ENCODE measurements at places on chromosomes 13 and 19.

DNA sequence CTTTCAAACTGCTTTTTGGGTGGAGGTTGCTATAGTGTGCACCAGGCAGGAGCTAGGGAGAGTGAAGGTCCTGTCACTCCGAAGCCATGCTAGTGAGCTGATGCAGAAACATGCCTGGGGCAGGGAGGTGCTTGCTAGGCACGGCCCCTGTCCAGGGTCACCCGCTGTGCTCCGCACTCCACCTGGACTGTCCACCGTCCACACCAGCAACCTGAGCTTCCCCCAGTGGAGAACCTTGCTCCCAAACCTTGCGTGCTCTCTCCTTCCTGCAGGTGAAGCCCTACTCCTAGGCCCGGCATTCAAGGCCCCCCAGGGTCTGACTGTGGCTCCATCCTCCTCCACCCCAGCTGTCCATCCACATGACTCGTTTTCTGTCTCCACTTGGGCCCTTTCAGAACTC lies 12.3 kb downstream of the SLC15A1 start:
- DNase-seq, result no peak

- DNase-seq, result no peak
Measured at GRCh38 chr19:37303591-37304171, 67.2 kb upstream of the ZNF527 start.

DNA sequence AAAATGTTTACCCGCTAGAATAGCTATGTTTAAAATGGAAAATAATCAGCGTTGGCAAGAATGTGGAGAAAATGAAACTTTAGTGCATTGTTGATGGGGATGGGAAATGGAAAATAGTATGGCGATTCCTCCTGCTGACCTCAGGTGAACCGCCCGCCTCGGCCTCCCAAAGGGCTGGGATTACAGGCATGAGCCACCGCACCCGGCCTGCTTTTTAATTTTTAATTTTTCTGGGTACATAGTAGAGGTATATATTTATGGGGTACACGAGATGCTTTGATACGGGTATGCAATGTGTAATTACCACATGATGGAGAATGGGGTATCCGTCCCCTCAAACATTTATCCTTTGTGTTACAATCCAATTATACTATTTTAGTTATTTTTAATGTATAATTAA lies 7.3 kb upstream of the NLRP8 start:
- no peak for DNase-seq

DNA sequence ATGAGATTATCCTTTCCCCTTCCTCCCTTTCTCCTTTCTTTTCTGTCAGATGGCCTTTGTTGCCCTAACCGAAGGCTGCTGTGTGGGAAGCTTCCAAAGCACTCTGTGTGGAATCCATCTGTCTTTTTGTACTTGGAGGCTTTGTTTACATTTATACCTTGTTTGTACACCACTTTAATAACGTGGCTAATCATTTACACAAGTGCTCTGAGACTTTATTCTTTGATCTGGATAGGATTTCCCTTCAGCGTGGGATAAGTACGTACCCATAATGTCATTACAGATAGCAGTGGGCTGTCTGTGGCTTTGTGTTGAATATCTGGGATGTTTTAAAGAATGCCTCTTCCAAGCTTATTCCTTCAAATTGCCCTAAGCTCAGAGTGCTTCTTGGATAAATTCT lies 684.7 kb upstream of the SLITRK5 start:
- no peak for DNase-seq

DNA sequence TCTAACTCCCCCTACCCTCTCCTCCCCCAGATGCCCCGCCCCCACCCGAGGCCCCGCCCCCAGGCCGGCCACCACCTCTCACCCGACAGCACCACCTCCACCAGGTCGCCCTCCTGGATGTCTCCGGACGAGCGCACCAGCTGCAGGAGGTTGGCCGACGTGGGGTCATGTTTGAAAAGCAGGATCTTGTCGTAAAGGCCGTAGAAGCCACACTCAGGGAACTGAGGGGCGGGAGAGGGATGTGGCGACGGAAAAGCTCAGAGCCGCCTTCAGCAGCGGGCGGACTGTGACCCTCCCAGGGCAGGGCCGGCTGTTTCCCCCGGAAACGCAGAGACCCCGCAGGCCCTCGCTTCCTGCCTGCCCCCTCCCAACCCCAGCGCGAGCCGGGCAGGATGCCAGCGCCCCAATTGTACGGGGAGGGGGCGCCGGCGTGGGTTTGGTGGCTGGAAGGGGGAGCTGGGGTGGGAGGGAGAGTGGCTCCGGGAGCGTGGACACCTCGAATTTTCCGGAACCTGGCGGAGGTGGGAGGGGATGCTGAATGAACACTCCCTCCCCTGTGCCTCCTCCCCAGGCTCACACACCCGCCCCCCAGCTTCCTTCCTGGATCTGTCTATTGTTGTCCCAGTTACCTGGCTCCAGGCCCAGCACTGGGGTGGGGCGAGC lies 3.0 kb downstream of the PRKD2 start:
- DNase-seq, result peak; percentile 58

DNA sequence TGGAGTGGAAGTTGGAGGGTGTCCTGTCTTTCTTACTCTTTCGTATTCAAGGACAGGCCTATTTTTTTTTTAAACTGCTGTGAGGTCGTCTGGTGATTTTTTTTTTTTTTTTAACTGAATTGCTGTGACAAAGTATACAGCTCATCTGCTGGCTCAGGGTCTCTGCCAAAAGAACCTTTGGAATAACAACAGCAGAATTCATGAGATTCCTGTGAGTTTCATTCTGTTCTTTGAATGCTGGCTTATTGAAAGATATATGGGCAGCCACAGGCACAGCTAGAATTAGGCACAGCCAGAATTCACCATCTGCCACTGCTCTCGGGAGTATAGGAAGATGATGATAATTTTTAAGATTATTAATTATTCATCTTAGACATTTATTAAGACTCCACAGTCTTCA lies 21.4 kb upstream of the FRY start:
- no peak for DNase-seq

- no peak for DNase-seq
Measured at GRCh38 chr19:5200844-5201243, 139.8 kb downstream of the PTPRS start.

- peak; percentile 93 for DNase-seq
Measured at GRCh38 chr19:17469481-17470067, 750 bp upstream of the SLC27A1 start.

- DNase-seq, result peak; percentile 82
Measured at GRCh38 chr19:4669723-4670480, at the start of gene MYDGF. Gene MYDGF, minus strand, starts transcription at chr19:4670342. Its CDS starts 8 bp downstream, at chr19:4670334.

- DNase-seq, result no peak
Measured at GRCh38 chr19:50873056-50873455, at the start of gene KLK2. Gene KLK2, plus strand, starts transcription at chr19:50873439. Its CDS starts 35 bp downstream, at chr19:50873474.

- DNase-seq, result no peak
Measured at GRCh38 chr13:50355797-50356196, 340.6 kb downstream of the KCNRG start.

- no peak for DNase-seq
Measured at GRCh38 chr19:46132508-46133100, 8.1 kb upstream of the IGFL3 start.

DNA sequence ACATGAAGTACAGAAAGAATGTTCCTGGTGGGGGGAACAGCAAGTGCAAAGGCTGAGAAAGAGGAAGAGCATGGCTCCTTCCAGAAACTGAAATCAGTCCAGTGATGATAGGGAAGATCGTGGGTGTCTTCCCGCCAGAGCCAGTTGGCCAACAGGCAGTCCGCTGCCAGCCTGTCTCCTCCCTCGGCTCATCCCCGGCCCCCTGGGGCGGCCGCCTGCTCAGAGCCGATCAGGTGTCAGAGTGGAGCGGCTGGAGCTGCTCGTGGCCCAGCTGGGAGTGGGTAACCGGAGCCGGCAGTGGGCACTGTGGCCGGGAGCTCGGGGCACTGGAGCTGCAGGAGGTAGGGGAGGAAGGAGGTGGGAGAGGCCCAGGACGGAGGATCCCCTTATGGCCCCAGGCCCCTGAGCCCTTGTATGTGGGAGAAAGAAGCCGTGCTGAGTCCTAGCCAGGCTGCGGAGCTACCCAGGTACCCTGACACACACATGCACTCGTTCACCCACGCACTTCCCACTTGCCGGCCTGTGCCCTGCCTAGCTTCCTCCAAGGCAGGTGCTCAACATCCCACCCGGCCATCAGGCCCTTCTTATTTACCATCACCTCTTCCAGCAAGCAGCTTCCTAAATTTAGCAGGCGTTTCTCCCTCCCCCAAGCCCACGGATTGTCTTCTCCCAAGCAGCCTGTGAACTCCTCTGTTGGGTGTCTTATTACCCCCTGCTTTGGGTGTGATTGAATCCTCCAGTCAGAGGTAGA lies 1.7 kb downstream of the ANKRD24 start:
- no peak for DNase-seq

GRCh38 chr13:21465710-21466160 lies 6.6 kb upstream of the ZDHHC20 start:
- DNase-seq, result no peak

GRCh38 chr19:14031719-14032480 lies at the start of gene IL27RA:
Gene IL27RA, plus strand, starts transcription at chr19:14031762. Its CDS starts 111 bp downstream, at chr19:14031873.
- peak; percentile 59 for DNase-seq

GRCh38 chr19:1025960-1026782 lies at the start of gene CNN2:
Gene CNN2, plus strand, starts transcription at chr19:1026608. Its CDS starts 54 bp downstream, at chr19:1026662.
- DNase-seq, result peak; percentile 39

- no peak for DNase-seq
Measured at GRCh38 chr13:54705738-54706137, 1677.1 kb downstream of the OLFM4 start.

DNA sequence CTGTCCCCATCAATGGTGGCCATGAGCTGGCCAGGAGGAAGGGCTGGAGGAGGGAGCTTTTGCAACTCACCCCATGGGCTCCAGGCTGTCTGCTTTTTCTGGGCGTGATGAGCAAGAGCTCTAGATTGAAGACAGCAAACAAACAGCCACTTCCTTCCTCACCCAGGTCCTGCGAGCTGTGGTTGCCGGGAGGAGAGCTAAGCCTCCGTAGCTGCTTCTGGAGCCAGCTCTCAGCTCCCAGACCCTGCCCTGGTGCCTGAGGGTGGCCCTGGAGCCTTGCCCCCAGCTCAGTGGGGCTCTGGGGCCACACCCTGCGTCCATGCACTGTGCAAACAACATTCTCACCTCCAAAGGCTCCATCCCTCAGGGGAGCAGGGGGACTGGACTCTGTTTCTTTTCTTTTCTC lies 6.2 kb downstream of the MYO1F start:
- no peak for DNase-seq

- no peak for DNase-seq
Measured at GRCh38 chr13:26468265-26468801, 89.2 kb upstream of the WASF3 start.

- peak; percentile 4 for DNase-seq
Measured at GRCh38 chr19:21202865-21203494, 61.1 kb downstream of the ZNF431 start.

- no peak for DNase-seq
Measured at GRCh38 chr19:24140099-24140498, 53.1 kb downstream of the ZNF254 start.

- DNase-seq, result no peak
Measured at GRCh38 chr13:99399623-99399974, 92.4 kb upstream of the GPR183 start.

DNA sequence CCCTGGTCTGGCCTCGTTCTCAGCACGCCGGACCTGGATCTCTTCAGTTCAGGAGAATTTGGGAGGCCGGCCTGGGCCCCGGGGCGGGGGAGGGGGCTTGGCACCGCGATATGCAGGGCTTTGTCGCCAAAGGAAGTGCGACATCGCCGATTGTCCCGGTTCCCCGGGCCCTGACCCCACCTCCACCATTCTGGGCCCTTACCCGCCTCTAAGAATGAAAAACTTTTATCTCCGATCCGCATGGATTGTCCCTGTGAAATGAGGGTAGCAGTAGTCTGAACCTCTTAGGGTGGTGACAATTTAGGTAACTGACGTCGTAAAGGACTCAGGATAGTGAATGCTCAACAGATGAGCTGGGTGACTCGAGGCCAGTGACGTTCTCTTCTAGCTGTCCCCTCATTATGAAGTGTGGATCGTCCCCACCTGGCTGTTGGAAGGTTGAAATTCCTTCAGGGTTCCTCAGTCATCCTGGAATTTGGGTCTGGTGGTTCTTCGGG lies 650 bp downstream of the DDA1 start:
- DNase-seq, result no peak

- DNase-seq, result no peak
Measured at GRCh38 chr19:10321417-10321797, 5.6 kb upstream of the FDX2 start.

DNA sequence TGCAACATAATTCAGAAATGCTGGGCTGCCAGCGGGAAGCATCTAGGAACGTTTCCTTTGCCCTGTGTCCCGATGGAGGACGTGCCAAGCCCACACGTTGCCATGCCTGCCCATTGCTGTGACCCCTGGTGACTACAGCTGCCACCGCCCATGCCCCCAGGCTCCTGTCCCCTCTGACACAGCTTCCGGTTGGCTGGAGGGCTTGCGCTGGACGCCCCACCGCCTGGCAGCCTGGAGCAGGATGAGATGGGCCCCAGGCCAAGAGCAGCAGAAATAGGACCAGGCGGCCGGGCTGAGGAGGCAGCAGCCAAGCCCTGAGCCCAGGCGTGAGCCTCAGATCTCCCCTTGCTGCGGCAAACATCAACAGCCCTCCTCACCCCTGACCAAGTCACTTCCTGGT lies 125.9 kb downstream of the COL4A2 start:
- no peak for DNase-seq

DNA sequence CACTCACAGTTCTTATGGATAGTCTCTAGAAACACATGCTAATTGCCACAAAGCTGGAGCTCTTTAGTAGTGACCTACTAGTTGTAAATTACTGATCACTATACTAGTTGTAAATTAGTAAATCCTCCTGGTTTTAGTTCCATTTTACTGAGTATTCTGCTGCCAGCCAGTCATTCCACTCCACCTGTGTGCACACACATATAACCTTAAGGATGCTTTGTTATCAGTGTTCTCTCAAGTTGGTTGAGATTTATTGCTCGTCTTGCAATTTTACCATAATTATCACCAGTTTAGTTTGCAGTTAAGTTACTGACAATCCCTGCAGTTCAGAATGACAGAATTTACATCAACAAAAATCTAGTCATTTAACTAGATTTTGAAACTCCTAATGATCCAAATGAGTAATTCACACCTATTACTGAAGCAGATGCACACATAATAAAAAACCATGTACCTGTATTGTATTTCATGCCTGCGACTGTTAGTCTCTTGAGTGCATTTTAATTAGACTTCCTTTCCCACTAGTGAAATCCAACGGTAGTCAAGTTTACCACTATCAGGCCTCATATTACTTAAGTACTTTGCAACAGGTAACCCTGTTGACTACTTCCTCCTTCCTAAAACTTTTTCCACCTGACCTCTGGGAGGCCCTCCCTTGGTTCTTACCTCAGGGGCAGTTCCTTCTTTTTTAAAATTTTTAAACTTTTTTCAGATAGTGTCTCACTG lies 7.6 kb downstream of the TPT1 start:
- no peak for DNase-seq

- no peak for DNase-seq
Measured at GRCh38 chr13:112877066-112877465, 91.9 kb upstream of the MCF2L start.

GRCh38 chr13:46667687-46668281 lies 114.8 kb downstream of the LRCH1 start:
- DNase-seq, result no peak

DNA sequence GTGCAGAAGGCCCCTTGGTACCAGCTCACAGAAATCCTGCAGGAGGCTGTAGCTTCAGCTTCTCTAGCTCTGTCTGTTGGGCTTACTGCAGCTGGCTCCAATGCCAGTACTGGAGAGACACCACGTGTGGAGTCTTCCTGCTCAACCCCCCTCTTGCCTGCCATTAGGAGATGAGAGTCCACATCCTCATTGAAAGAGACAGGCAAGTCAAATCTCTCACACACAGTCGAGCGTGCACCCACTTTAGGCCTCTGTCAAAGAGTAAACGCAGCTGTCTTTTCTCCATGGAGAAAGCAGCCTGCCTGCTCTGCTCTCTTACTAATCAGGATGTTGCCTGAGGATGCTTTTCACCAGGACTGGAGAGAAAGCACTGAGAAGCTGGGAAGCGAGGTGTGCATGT lies 523.0 kb upstream of the NBEA start:
- DNase-seq, result no peak

- no peak for DNase-seq
Measured at GRCh38 chr13:23550163-23550562, 20.0 kb upstream of the TNFRSF19 start.
